ENCODE measurements at places on chromosomes 3 and 15.

GRCh38 chr3:27094721-27095120 is 274.5 kb downstream of the NEK10 start:
- no peak for DNase-seq

DNA sequence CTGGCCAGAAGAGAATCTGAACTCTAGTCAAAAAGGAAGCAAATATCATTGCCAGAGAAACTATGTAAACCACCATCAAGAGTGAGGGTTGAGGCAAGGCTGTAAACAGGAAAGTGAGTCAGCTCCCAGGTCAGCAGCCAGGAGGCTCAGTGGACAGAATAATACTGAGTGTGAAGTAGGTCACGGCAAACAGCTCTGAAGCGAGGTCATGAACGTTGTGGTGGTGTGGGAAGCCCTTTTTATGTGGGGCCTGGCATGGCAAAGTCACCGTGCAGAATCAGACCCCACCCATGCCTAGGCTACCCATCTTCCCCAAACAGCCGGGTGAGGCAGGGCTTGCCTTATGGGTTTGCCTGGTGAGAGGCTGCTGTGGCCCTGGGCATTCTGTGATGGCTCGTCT is 43.9 kb downstream of the THBS1 start:
- DNase-seq, result peak; percentile 73

GRCh38 chr3:190677001-190677400 is 163.1 kb downstream of the IL1RAP start:
- DNase-seq, result no peak

GRCh38 chr3:133568294-133569014 is 5.0 kb upstream of the CDV3 start:
- no peak for DNase-seq

DNA sequence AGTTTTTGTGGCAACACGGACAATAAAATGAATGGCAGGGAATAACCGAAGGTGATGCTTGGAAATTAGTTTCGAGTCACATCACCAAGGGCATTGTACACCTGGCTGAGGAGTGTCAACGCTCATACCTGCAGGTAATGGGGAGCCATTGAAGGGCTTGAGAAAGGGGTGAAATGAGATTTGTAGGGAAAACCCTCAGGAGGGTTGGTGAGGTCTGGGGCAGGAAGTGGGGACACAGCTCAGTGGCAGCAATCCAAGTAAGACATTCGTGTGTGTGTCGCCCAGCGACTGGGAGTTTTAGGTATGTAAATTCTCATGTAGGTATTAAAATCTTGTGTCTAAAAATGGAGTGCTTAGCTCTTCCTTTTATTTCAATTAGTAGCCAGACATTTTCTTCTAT is 14.3 kb downstream of the PARP14 start:
- no peak for DNase-seq

- DNase-seq, result no peak
These were observed 237.5 kb upstream of the TBC1D5 start for GRCh38 chr3:17979911-17980310.

GRCh38 chr3:32882603-32883025 is 64.8 kb downstream of the TRIM71 start:
- DNase-seq, result no peak

- no peak for DNase-seq
These were observed 68.5 kb downstream of the GPR176 start for GRCh38 chr15:39851500-39852092.

DNA sequence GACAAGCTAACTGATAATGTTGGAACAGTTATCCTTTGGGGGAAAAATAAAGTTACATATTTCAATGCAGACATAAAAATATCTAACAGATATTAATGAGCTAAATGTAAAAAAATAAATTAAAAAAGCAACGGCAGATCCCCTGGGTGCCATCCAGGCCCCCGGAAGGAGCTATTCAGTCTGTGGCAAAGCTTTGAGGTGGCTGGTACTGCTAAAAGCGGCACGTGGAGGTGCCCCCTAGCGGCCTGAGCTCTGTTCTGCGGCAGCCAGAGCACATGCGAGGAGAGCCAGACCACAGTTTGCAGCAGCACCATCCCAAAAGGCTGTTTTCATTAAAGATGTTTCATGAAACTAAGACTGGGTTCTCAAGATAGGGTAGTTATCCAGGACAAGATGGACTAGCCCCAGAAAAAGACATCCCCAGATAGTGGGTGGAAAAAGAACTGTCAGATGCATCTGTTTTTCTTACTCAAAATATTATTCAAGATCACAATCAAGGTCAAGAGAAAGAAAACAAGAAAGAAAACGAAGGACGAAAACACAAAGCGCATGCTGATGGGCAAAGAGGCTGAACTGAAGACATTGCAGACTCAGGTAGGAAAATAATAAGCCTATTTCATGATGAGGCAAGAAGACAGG is 18.7 kb downstream of the AP3S2 start:
- peak; percentile 82 for DNase-seq

DNA sequence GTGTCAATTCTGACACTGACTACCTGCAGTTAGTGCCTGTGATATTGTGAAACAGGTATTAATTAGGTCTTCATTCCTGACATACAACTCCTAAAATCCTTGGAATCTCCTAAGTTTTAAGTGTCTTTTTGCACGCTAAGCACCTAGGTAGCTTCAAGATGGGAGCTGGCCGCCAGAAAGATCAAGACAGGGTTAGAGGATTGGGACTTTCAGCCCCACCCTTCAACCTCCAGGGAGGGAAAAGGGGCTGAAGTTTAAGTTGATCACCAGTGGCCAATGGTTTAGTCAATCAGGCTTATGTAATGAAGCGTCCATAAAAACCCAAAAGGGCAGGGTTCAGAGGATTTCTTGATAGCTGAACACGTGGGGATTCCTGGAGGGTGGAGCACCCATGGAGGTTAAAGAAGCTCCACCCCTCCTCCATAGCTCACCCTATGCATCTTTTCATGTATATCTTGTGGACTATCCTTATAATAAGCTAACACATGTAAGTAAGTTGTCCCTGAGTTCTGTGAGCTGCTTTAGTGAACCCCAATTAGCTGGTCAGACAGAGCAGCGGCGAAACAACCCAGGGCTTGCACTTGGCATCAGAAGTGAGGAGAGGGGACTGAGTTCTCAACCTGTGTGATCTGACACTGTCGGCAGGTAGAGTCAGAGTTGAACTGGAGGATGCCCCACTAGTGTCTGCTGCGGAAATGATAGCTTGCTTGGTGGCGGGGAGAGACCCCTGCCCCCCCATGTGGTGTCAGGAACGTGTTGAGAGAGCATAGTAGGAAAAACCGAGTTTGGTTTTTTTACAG is 12.8 kb upstream of the SRP14 start:
- DNase-seq, result no peak

Data from SW 1271 (cell line).